CD4-positive, CD25-positive, alpha-beta regulatory T cell (primary cell): ENCODE measurements at places on chromosomes 1 and 21. TPM values are rescaled to one million over a fixed set of nuclear protein-coding genes. Genes with fewer than 3 reads are reported as not detected.
A peak's percentile ranks its signal among the peaks of the same experiment; 100 is the strongest.

Gene MUL1
- total RNA-seq = 20.4 TPM

DNA sequence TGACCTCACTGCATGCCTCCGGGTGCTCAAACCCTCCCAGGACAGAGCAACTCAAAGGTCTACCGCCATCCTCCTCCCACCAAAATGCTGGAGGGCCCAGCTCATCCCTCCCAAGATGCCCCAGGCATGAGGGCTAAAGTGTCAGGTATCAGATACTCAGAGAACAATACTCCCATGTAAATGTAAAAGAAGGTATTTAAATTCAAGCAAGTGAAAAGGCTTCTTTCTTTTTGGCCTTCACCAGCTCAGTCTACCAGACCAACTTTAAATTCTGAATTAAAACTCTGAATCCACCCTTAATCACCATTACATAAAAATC is 3.0 kb downstream of the PARP1 start:
- H3K27me3 ChIP-seq = no peaks in the 10 kb centered on the region
- peaks cover 60% of the 10 kb centered on the region for H3K4me1 ChIP-seq
- no peak overlapping the region for H3K27ac ChIP-seq
- peak overlapping the region; percentile 99 for H3K4me3 ChIP-seq
- H3K36me3 ChIP-seq = peaks cover 31% of the 10 kb centered on the region

DNA sequence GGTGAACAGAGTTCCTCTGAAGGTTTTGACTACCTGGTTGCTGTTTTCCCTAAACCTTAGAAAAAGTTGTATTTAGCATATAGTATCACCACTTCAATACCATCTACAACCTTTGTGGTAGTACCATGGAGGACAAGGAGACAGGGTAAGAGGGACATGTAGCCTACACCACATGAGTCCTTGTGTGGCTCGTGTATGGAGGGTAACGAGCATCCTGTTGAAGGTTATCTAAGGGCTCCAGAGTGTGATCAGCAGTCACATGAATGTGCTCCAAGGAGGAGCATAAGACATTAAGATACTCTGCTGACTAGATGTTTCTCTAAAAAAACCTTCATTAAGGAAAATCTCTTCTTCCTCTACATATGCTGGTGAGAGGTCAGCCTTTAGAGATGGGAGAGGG is 67.3 kb downstream of the VCAM1 start:
- H3K27ac ChIP-seq = no peak overlapping the region
- H3K4me1 ChIP-seq = no peaks in the 10 kb centered on the region
- H3K27me3 ChIP-seq = peaks cover 10% of the 10 kb centered on the region

DNA sequence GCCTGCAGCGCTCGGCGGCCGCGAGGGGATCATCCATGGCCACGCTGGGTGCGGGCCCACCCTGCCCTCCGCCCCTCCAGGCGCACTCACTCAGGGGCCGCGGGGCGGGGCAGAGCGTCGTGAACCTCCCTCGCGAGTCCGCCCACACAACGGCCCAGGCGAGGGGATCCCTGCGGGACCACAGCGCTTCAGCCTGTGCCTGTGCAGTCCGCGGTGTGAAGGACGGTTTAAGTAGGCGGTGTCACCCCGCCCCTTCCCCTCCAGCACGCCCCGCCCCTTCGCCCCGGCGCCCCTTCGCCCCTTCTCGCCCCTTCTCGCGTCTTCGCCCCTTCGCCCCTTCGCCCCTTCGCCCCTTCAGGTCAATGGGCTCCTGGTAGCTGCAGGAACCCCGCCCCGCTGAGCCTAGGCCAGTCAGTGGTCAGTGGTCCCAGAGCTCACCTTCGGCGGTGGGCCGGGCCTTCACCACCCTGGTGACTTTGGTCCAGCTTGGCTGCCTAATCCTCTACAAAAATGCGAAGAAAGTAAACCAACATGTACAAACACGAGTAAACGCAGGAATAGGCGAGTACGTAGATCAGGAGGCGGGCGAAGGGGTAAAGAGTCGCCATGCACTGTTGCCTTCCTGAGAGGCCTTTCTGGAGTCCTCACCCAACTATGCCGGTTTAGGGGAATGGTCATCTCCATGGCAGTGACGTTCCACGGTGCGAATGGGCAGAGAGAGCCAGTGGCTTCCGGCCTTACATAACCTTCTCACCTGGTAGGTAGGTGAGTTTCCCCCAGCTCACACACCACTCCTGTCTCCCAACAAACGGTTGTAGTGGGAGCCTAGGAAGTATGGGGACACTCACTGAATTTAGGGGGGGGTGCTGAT is 19.6 kb upstream of the DMRTB1 start:
- H3K36me3 ChIP-seq = no peaks in the 10 kb centered on the region
- H3K4me1 ChIP-seq = no peaks in the 10 kb centered on the region
- H3K4me3 ChIP-seq = no peak overlapping the region
- DNase-seq = no peak

DNA sequence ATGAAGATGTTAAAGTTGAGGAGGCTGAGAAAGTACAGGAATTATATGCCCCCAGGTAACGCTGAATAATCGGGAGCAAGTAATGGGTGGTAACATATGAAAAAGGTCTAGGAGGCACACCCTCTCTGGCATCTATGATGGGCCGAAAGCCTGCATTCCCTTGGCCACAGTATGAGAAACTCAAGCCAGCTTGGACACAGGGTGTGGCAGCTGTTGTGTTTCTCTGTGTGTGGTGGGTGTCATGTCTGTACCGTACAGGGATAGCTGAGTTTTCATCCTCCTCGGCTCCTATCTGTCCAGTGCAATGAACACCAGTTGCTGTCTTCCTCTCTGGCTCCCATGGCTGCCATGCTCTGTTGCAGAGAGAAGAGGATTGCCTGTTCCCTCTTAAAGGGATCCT is 32.9 kb downstream of the NBPF3 start:
- no peak for DNase-seq
- no peak overlapping the region for H3K4me3 ChIP-seq
- H3K27ac ChIP-seq = no peak overlapping the region
- no peaks in the 10 kb centered on the region for H3K27me3 ChIP-seq

DNA sequence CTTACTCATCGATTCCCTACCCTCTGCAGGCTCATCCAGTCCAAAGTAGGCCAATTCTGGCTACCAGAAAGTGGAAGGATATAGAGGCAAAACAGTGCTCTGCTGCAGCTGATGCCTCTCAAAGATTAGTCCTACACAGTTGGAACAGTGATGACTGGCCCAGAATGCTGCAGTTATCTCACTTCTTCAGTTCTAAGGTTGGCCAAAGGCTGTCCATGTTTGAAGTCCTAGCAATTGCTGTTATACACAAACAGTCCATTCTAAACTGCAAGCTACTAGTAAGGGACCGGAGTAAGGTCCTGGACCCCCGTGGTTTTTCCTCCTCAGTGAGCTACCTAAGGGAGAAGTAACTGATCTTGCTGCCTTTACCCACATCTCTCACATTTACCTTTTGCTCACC is 129.1 kb upstream of the NRIP1 start:
- H3K4me1 ChIP-seq = no peaks in the 10 kb centered on the region
- H3K36me3 ChIP-seq = no peaks in the 10 kb centered on the region
- H3K27me3 ChIP-seq = no peaks in the 10 kb centered on the region
- DNase-seq = no peak
- no peak overlapping the region for H3K27ac ChIP-seq
